ENCODE measurements at places on chromosomes 7 and 10.
A peak's percentile ranks its signal among the peaks of the same experiment; 100 is the strongest.

DNA sequence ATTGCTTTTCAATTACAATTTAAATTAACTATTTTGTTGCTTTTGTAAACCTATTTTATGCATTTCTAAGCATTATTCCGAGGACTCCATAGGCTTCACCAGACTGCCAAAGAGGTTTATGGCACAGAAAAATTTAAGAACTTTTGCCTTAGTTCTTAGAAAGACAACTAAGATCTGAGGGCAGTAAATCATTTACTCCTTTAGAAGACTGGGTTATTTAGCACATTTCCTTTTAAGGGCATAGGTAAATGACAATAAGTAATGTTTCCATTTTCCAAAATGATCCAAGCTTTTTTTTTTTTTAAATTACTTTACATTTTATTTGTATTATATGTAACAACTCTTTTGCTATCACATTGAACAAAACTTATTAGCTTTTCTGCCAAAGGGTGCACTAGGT is 15.0 kb upstream of the STEAP4 start:
- no peak for DNase-seq

DNA sequence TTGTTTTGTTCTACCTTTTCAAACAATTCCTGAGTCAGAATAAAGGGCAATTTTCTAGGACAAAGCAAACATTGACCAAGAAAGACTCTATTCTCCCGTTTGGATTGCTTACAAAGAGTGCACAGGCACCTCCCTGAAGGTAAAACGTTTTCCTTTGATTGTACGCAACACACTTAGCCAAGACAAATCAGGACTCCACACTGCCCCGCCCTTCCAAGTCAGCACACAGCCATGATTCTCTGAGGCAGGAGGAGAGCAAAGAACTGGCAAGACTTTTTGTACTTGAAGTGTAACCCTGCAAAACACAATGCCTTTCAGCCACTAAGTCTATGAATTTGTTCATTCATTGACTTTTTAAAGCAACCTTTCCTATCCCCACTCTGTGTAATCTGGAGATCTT is 85.0 kb upstream of the FAM180A start:
- no peak for DNase-seq

DNA sequence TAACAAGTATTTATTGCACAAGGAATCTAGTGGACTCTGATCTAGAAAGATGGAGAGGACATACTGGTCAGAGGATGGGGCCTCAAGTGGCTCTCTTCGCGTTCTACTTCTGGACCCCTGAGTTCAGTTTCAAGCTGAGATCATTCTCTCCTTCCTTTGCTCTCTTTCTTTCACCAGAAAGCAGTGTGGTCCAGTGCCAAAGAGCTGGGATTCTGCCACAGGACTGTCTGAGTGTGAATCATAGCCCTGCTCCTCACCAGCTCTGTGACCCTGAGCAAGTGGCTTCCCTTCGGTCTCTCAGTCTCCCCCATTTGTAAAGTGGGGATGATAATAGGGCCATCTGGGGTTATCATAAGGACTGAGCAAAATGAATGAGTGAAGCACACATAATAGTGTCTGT is 715.2 kb downstream of the SUGCT start:
- DNase-seq, result peak; percentile 47

DNA sequence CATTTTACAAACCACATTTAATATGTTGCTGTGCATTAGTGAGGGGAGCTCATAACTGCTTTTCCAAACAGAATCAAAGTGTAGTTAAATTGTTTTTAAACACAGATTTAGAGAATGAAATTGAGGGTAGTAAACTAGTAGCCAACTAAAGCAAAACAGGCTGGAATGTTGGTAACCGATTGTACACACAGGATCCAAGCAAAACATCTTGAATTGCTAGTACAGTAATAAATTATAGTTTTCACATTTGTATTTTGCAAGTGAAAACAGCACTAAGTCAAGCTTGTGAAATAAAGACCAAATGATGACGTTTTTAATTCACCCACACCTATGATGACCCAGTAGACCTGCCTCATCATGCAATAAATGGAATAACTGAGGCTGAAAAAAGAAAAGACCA is 198.3 kb downstream of the HDAC9 start:
- DNase-seq, result no peak

DNA sequence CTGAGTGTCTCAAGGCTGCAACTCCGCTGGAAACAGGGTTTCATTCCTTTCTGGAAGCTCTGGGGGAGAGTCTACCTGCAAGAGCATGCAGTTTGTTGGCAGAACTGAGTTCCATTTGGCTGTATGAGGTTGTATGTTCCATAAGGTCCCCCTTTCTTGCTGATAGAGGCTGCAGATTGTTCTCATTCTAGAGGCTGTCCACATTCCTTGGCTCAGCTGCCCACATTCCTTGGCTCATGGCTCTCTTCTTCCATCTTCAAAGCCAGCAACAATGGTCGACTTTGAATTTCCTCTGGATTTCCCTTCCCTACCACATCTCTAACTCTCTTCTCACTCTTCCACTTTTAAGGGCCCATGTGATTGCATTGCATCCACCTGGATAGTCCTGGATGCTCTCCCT is 147.3 kb upstream of the CDCA7L start:
- no peak for DNase-seq

DNA sequence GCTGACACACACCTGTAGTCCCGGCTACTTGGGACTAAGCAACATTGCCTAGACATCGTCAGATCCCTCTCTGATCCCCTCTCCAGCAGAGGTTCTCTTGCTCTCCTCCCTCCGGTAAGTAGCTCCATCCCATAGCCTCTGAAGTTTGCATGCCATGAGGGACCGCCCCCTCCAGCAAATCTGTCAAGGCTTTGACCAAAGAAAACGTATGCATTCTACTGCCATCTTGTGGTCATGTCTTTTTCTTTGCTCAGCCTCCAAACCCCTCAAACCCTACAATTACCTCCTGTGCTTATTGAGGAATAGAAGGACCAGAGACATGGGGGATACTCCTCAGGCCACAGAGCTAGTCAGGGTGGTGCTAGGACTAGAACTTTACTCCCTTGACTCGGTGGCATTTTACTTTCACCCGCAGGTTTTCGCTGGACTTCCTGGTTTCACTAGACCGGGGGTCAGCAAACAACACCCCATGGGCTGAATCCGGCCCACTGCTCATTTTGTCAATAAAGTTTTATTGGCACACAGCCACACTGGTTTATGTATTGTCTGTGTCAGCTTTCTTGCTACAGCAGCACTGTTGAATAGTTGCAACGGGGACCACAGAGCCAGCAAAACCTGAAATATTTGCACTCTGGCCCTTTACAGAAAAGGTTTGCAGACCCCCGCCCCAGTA is 202.6 kb upstream of the FOXK1 start:
- DNase-seq, result peak; percentile 2

DNA sequence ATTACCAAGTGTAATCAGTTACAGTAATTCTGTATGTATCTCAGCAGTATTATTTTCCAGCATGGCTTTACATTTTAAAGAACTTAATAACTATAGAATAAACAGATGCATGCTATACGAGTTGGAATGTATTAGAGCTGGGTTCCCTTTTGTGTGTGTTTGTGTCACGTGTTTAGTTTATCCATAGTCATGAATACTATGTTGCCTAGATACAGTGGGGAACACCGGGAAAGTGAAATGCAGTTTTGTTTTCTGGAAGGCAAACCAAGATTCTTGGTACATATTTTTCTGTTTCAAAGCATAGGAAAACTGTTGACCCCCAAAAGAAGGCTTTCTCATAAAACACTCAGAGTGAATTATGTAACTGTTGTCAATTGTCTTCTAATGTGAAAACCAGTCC is 119.0 kb downstream of the FANK1 start:
- DNase-seq, result no peak

- peak; percentile 52 for DNase-seq
These were observed 59.1 kb downstream of the ARMC3 start for GRCh38 chr10:22986771-22987542.

GRCh38 chr7:108528183-108528712 is 2.3 kb upstream of the PNPLA8 start:
- no peak for DNase-seq

- peak; percentile 20 for DNase-seq
These were observed 102.4 kb downstream of the SEMA3E start for GRCh38 chr7:83546586-83546985.

GRCh38 chr10:53570221-53570620 is 797.6 kb upstream of the MBL2 start:
- DNase-seq, result no peak
